Glutamatergic neuron (in vitro differentiated cells): ENCODE measurements at places on chromosomes 7 and 10. TPM values are rescaled to one million over a fixed set of nuclear protein-coding genes. Genes with fewer than 3 reads are reported as not detected.

Gene FAM25A
- not detected for total RNA-seq

Gene CHPF2
- total RNA-seq, result 38.1 TPM

Gene NANOS1
- total RNA-seq, result 34.0 TPM

DNA sequence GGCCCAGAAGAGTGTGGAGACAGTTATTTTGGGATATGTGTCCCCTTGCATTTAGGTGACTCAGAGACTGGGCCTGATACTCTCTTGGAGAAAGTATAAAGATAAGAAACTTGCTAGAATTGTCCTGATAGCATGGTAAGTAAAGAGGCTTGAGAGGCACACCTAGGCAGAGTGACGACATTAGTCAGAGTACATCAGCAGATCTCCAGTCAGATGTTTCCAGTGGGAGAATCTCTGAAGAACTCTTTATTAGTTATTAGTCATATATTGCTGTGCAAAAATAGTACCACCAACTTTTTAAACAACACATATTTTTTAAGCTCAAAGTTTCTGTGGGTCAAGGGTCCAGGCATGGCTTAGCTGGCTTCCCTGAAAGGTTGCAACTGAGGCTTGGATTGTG is 182.6 kb downstream of the NEBL start:
- no peak for DNase-seq

Gene ZDHHC16
- total RNA-seq, result 61.5 TPM

GRCh38 chr10:79479283-79479909 is 32.9 kb upstream of the EIF5AL1 start:
- DNase-seq, result no peak

Gene TRPV5
- total RNA-seq, result 0.15 TPM

DNA sequence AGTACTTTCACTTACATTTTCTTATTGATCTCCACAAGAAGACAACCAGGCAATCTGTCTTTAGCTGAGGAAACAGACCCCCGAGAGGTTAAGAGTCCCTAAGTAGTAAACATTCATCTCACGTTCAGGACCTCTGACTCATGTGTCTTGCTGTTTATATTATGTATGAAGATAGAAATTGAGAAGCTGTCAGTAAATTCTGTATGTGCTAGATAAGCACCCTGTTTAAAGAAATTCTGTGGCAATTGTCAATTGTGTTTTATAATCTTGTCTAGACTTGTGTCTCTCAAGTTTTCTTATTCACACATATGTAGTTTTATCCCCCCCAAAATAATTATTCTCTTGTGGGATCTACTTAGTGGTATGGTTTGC is 14.5 kb downstream of the ADK start:
- DNase-seq, result no peak

- DNase-seq, result no peak
Observed at GRCh38 chr10:89685936-89686335, 15.5 kb upstream of the KIF20B start.

Gene GSTO2
- 2.0 TPM for total RNA-seq

DNA sequence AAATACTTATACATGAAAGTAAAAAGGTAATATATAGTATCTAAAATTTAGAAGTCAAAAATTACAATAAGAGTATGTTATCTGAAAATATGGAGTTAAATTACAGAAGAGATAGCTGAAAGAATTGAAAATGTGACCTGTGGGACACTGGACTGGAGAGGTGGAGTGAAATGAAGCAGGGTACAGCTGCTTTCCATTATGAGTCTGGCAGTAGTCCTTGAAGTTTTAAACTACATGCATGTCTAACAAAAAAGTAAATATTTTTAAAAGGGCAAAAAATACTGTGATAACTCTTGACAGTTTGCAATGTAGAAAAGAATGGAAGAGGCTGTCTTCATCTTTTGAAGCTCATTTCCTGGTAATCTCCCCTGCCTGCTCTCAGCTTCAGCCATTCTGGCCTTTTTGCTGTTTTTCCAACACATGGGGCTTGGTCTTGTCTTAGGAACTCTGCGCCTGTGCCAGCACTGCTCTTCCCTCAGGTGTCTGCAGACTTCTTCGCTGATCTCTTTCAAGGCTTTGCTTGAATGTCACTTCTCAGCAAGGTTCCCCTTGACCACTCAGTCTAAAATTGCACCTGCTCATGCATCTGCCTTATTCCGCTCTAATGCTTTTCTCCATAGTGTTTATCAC is 36.9 kb downstream of the PTPRZ1 start:
- no peak for DNase-seq

Gene MSMB
- not detected for total RNA-seq

Gene ABHD11
- 13.9 TPM for total RNA-seq

- DNase-seq, result no peak
Observed at GRCh38 chr10:69397972-69398371, 18.7 kb downstream of the TACR2 start.

- DNase-seq, result no peak
Observed at GRCh38 chr7:150940431-150941102, 37.6 kb downstream of the KCNH2 start.

Gene TMEM196
- total RNA-seq, result 3.6 TPM

- peak; percentile 18 for DNase-seq
Observed at GRCh38 chr7:66099551-66100407, 14.9 kb upstream of the CRCP start.

DNA sequence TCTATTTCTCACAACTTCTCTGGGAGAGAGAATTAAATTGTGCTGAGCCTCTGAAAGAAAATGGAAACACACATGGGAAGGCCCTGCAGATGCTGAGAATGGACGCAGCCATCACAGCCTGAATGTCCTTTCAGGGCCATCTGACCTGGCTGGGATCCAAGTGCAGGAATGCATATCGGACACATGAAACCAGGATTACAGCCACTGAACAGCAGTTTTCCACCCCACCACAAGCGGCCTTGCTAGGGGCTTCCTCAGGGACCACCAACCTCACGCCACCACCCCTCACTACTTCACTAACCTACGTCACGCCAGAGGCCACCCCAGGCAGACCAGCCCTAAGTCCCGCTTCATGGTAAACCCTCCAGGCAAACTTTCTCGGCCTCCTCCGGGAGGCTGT is 103.3 kb downstream of the DIP2C start:
- DNase-seq, result no peak

DNA sequence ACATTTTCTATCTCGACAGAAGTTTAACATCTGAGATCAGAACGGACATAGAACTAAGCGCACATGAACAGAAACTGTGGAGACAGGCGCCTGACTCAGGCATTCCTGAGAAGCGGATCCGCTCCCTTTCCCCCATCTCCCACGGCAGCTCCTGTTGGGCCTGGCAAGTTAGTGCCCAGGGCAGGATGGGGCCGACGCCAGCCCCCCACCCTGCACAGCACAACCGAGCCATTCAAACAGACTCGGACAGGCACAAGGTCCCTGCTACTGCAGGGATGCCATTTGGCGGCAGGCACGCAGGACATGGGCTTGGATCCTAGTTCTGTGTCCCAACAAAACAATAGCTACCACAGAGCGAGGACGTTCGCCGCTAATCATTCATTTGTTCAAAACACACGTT is 271.8 kb downstream of the USP6NL start:
- DNase-seq, result no peak

GRCh38 chr10:71351628-71352319 is 32.7 kb downstream of the SLC29A3 start:
- no peak for DNase-seq

DNA sequence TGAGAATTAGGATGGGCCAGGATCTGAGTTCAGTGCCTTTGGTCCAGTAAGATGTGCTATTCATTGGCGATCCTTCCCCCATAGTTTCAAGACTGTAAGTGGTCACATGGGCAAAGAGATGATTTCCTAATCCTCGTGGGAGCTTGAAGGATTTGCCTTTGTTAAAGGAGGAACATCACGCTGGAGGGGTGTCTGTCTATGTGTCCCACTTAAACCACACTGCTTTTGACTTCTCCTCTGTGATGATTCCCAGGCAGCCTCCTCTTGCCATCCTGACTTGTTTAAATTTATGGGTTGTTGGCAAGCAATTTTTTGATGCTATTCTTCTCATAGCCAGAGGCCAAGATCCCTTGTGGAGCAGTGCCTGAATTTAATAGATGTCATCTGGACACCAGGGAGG is 154.0 kb downstream of the TCF7L2 start:
- no peak for DNase-seq

GRCh38 chr10:129894698-129895097 is 69.4 kb downstream of the EBF3 start:
- DNase-seq, result no peak

GRCh38 chr10:128539510-128540127 is 413.4 kb upstream of the MKI67 start:
- DNase-seq, result peak; percentile 72

GRCh38 chr10:51596695-51597094 is 102.7 kb downstream of the CSTF2T start:
- no peak for DNase-seq

DNA sequence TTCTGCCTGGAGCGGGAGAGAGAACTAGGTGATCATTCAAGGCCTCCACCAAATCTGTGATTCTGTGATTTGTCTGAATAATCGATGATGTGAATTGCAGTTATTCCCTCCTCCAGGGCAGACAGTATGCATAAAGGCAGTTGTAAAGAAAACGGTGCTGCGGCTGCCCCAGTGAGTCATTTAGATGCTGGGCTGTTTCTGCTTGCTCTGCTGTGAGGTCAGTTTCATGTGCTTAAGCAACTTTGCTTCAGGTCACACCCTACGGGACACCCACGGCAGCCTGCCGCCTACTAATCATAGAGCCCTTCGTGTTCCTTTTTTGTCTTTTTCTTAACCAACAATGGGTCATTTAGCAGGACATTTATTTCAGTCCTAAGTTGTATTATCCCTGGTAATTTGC is 158.1 kb upstream of the PITRM1 start:
- no peak for DNase-seq

DNA sequence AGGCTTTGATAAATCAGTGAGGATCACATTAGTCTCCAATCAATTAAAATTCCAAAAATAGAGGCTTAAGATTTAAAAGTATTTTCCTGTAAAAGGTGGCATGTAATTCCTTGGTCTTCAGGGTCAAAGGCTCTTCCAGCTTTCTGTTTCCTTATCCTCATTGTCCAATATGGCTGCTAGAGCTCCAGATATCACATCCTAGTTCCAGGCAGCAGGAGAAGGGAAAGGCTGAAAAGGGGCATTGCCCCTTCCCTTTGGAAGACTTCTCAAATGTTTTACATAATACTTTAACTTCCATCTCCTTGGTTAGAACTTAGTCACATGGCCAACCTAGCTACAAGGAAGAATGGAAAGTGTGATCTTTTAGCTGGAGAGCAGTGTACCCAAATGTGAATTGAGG is 39.2 kb upstream of the JAZF1 start:
- no peak for DNase-seq
